Glomerular endothelial cell (primary cell): ENCODE measurements at places on chromosomes 11 and 22. TPM values are rescaled to one million over a fixed set of nuclear protein-coding genes. Genes with fewer than 3 reads are reported as not detected.

GRCh38 chr11:2451336-2451735 is 6.5 kb downstream of the KCNQ1 start:
- no peak for DNase-seq

GRCh38 chr11:116352881-116353280 is 419.9 kb downstream of the BUD13 start:
- no peak for DNase-seq

DNA sequence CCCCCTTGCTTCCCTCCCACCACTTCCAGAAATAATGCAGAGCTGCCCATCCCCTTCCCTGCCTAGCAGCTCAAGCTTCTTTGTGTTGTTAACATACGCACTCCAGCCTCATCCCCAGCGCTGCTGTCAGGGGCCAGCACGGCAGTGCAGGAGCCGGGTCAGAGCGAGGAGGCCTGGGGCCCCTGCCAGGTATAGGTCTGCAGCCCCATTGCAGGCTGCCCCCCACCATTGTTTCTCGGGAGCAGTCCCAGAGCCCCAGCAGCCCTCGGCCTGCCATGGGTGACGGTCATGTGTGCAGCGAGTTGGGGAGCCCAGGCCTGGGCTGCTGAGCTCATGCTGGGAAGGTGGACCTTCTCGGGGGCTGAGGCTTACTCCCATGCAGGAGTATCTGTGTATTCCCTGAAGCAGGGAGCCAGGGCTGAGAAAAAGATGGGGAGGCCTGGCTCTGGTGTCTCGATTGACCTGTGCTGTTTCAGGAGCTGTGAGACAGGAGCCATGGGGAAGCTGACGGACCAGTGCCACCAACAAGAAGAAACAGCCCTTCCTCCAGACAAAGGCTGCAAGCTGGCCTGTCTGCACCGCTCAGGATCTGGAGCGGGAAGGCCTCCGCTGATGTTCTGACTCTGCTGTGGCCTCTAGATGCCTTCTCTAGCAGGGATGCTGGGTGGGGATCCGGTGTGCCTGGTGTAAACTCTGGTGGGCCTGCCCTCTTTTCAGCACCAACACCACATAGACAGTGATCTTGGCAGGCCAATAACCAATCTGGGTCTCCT is 220.5 kb upstream of the B3GAT1 start:
- DNase-seq, result no peak

- no peak for DNase-seq
These were observed 38.9 kb upstream of the RDX start for GRCh38 chr11:110335358-110335757.

GRCh38 chr11:1177020-1177770 is 19.4 kb downstream of the MUC5AC start:
- no peak for DNase-seq

The POU2AF1 gene
- not detected in 2 replicates for total RNA-seq

- DNase-seq, result no peak
These were observed 7.2 kb downstream of the SHISA8 start for GRCh38 chr22:41907436-41908401.

The OR8G1 gene
- total RNA-seq, result not detected in 2 replicates

DNA sequence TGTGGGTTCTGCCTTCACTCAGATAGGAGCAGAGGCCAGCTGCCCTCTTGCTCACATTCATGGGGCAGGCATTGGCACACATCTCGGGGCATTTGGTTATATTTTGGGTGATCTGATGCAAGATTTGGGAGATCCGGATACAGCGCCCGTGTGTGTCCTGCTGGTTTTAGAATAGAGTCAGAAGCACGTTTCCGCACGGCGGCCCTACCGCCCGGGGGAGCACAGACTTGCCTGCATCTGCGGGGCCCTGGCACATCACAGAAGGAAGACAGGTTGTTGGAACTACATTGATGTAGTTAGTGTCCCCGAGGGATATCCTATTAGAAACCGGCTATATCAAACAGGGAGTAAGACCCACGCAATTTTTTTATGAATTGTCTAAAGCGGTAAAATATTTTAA is 982.8 kb downstream of the NTM start:
- no peak for DNase-seq

The C22orf31 gene
- total RNA-seq, result not detected in 2 replicates

DNA sequence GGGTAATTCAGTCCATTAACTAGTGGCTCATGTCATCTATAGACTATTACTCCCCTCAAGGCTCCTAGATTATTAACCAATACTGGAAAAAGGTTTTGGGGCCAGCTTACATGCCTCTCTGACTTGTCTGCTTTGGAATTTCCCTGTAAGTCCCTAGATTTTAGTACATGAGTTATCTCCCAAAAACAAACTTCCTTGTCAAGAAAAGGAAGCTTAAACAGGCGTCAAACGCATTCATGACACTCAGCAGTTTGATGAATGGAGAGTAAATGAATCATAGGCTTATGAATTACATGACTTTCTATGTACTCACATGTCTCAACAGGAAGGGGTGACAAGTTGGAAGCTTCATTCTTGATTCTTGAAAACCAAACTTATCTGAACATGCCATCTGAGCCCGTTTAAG is 70.8 kb downstream of the BLID start:
- peak; percentile 86 for DNase-seq

DNA sequence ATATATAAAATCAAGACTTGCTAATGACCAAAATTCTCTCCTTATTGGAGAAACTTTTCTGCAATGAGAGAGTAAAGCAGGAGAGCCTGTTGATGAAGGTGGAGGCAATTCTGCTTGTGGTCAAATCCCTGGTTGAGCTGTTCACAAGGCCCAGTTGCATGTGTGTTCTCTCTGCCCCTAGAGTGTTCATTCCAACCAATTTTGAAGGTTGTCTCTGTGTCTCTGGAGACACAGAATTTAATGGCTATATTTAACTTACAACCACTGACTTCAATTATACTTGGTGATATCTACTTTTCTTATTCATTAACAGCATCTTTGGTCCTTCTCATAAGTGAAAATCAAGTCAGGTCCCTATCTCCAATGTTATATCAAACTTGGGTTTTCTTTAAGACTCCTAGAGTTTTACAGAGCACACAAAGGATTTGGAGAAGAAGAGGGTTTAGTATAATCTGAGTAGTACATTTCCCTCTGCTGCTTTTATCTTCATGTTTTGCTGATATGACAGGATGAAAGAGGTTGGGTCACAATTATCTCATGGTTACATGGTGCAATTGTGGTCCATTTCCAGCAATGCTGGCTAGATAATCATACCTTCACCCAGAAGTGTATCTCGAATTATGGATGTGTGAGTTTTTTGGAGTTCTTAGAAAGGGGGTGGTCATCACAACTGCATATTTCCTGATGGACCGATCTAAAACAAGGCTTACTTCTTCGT is 4.0 kb downstream of the OOSP4A start:
- no peak for DNase-seq

The MRGPRX4 gene
- not detected in 2 replicates for total RNA-seq

The OR2AG1 gene
- not detected in 2 replicates for total RNA-seq

The LYVE1 gene
- 254 and 616 TPM in 2 replicates for total RNA-seq

The MMP10 gene
- total RNA-seq, result 29.5 and 39.8 TPM in 2 replicates

The GRM5 gene
- total RNA-seq, result 0.05 and 0.47 TPM in 2 replicates

DNA sequence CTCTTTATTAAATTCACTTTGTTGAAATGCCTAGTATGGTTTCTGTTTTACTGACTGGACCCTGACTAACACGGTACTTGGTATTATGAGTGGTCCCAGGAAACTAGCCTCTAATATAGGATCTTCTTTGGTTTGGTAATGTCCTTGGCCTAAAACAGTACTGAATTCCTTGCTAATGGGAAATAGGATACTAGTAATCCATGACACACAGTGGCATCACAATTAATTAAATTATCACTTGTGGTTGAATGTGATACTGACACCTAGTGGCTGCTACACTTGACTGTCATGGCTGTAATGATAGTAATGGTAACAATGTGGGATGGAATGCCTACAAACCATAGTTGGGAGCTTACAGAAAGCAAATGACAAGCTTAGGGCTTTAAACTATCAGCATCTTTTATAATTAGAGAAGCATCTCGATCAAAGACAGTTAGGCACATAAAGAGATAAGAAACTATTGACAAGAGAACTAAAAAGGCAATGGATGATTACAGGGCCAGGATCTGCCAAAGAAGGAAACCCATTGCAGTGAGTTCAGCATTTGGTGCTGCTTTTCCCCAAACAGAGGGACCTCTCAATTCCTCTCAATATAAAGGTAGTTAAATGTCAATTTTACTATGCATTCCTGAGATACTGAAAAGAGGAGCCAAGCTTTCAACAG is 8.6 kb downstream of the DNHD1 start:
- peak; percentile 54 for DNase-seq

GRCh38 chr11:67561971-67562619 is 21.5 kb upstream of the GSTP1 start:
- no peak for DNase-seq

- DNase-seq, result no peak
These were observed 71.7 kb upstream of the EED start for GRCh38 chr11:86172894-86173293.

The ABCC8 gene
- total RNA-seq, result not detected in 2 replicates

The APOBEC3A gene
- not detected in 2 replicates for total RNA-seq

- DNase-seq, result no peak
These were observed 259.2 kb upstream of the CTSC start for GRCh38 chr11:88596786-88597185.

DNA sequence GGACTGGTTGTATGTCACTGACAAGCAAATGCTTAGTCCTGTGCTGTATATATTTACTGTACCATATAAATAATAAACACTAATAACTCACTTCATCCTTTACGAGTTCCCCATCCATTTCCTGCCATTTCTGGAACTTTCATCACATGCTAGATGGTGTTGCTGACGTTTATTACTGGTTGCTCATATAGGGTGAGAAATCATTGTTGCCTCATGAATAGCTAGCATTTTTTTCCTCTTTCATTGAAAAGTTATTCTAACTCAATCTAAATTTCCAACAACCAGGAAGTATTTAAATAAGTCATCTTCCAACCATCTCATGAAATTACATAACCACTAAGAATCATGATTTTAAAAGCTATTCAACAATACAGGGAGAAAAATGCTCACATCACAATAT is 88.6 kb upstream of the RCN1 start:
- DNase-seq, result no peak
